Activated T-cell treated with anti-CD3 and anti-CD28 coated beads for 4 hours (primary cell): ENCODE measurements at places on chromosomes 4 and X.

DNA sequence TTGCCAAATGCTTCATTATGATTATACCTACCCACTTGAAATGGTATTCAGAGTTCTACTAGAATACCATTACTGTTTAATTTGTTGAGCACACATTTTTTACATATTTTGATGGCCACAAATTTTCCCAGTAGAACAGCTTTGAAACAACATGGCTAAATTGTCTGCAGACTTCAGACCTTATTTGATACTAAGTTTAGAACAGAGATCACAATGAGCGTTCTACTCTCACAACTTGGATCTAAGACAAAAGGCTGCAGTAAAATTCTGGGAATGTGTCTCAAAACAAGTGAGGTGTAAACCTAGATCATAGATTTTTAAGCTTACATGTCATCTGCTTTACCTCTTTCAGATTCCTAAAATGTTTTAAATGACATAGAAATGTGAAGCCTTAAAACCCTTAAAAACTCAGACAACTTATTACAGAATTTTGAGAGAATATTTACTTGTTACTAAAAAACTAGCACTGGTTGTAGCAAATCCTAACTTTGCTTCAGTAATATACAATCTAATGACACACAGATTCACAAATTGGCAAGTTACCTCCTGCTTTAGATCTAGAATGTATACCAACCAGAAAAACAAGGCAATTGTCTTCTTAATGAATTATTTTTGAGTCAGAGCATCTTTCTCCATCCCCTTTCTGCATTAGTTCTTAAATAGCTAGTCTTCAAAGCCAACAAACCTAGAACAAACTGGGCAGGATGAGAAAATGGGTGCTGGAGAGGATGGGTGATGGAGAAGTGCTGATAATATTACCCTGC, 243.3 kb downstream of the SLC7A11 start:
- no peak for DNase-seq

- no peak for DNase-seq
Observed at GRCh38 chr4:91729851-91730250, 573.9 kb upstream of the GRID2 start.

- DNase-seq = no peak
Observed at GRCh38 chr4:186264660-186265059, 1.3 kb upstream of the F11 start.

DNA sequence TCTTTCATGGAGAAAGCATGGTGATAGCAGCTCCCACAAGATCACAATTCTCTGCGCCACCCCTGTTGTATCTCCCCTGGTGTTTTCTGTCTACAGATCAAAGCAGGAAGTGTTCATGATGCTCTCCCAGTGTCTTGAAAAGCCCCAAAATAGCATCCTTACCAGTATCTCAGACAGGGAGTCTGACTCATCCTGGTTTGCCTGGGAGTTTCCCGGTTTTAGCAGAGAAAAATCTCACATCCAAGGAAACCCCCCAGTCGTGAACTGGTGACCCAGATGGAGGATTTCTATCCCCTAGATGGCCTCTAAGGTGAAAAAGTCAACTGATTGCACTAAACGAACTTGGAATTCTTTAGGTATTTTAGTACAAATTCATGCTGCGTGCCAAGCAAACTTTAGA, 64.3 kb upstream of the NR0B1 start:
- DNase-seq = no peak

DNA sequence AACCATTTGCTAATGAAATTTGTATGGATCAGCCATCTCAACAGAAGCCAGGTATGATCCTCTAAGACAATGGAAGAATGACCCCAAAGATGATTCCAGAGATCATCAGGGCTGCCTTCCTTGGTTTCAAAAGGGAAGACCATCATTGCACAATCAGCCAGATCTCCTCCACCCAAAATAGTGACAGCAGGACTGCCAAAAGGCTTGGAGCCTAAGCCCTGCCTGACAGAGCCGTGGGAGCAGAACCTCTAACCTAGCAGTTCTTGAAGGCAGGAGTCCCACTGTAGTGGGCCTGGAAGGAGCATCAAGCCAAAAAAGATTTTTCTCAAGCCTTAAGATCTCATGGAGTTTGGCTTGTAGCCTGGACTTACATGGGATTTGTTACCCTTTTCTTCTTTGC, 226.0 kb downstream of the RASL11B start:
- DNase-seq = no peak

GRCh38 chr4:62644372-62644771, 1444.2 kb downstream of the ADGRL3 start:
- DNase-seq = no peak

GRCh38 chr4:113446019-113446418, 315.5 kb downstream of the CAMK2D start:
- DNase-seq = no peak

DNA sequence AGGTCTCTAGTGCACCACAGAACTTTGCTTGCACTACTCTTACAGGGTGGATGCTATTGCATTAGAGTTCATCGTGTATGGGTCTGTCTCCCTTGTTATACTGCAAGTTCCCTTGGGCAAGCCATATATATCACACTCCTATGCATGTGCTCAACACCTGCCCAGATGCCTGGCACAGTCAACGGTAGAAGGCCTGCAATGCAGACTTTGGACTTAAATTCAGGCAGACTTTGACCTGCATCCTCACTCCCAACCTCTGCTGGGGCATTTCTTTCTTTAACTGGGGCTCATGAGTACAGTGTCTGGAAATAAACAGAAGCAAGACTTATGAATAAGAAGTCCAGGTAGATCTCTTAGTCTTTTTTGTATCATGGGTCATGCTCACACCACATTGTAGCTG, 148.2 kb downstream of the LDB2 start:
- DNase-seq = no peak

DNA sequence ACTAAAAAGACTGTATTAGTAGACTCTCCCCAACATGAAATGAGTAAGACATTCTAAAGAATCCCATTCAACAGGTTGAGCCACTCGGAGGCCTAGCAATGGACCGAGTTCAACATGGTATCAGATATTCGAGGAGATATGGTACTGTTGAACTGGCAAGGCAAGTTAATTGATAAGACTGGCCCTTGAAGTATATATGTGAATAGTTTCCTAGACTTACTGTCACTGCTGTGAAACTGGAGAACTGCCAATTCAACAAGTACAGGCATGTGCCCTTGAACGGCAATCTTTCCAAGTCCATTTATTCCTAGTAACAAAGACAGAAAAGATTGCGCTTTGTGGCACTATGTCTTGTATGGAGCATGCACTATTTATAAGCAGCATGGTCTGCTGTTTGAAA, 24.4 kb downstream of the FAT1 start:
- DNase-seq = no peak

DNA sequence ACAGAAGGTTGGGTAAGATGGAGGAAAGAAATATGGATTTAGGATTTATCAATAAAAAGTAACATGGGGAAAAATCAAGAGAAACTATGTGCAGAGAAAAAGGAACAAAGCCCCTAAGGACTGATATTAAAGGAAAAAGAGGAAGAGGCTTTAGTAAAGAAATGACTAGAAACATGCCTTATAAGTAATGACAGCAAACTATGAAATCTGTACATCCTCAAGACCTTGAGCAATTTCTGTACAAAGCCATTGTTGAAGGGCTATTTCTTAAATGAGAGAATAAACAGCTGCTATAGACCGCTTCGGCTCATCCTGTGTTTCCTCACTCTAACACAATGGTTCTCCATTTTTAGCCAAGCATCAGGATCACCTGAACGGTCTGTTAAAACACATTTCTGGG, 180.3 kb upstream of the ATOH1 start:
- DNase-seq = no peak

DNA sequence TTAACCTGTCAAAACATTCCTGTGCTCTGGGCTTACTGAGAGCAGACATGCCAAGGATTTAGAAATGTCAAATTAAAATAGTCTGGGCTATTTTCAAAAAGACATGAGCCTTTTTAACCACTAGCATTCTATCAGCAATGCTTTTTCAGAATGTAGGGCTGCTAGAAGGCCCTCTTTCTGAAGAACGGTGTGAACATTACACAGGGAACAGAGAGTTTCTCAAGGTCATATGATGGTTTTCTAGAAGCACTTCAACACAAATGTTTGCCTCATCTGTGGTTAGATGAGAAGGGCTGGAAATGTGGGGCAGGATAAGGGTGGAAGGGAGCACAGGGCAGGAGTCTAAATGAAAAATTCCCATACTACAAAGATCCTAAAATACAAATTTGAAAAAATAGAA, 39.3 kb downstream of the GRIA3 start:
- DNase-seq = no peak

GRCh38 chrX:7771788-7772438, 71.1 kb upstream of the VCX start:
- DNase-seq = no peak

DNA sequence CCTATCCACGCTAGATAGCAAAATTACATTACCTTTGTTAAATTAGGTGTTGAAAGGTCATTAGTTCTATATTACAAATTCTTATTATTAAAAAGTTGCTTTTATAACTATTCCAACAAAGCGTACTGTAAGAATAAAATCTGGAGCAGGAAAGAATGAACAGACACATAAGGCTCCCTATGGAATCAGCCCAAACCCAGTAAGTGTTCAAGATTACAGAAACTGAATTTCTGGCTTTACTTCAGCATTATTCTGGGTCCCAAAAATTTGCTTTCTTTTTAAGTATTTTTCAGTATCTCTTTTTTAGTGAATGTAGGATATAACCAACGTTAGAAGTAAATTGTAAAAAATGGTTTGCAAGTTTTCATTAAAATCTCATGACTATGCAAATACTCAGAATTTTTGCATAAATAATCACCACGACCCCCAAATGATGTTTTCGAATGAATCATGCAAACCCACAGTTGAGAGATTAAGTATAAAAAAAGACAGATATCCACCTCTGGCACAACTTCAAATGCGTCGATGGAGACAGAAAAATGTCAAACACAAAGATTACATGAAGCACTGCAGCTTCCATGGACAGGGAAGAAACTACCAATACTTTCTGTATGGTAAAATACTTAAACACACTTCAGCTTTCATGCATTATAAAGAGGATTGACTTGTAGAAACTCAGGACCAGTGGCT, 238.5 kb downstream of the RASL11B start:
- DNase-seq = no peak

DNA sequence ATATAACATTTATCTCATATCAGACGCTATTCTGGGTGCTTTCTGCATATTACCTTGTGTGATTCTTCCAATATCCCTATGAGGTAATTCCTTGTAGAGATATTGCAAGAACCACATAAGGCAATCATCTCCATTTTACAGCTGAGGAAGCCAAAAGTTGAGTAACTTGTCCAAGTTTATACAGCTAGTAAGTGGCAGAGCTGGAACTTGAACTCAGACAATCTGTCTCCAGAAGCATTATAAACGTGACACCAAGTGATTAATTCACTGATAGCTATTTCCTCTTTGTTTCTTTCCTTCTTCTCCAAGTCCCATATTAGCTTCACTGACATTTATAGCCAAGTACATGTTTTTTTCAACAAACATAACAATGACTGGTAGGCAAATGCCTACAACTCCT, 7.3 kb downstream of the EMCN start:
- DNase-seq = no peak

DNA sequence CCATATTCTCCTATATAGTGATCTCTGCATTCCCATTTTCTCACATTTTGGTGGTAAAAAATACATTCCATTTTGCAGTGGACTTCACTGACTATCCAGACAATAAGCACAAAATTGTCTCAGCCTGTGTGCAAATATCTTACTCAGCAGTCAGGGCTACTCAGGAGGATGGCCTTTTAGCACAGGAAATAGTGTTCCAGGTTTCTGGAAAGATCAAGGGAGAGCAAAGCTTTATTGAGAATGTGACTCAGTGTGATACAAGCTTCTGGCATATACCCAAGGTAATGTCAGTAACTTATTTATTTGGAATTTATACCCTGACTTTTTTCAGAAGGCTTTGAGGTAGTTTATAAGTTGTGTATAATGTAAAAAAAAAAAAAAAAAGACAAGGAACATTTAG, 233.4 kb downstream of the TEX13A start:
- no peak for DNase-seq

DNA sequence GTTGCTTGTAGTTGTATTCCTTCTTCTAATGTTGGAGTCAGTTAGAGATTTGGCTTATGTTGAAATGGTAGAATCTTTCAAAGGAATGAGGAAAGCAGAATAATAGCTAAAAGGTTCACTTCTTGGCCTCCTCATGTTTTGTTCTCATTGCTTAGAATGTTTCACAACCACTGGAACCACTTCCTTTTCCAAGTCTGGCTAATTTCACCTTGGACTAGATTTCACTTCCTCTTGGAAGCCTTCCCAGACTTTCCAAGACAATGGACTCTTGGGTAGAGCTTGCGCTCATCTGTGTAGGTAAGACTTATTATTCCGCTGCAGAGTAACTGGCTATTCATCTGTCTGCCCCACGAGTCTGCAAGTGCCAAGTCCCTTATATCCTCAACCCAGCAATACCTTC, 8.3 kb downstream of the SPATA18 start:
- no peak for DNase-seq

DNA sequence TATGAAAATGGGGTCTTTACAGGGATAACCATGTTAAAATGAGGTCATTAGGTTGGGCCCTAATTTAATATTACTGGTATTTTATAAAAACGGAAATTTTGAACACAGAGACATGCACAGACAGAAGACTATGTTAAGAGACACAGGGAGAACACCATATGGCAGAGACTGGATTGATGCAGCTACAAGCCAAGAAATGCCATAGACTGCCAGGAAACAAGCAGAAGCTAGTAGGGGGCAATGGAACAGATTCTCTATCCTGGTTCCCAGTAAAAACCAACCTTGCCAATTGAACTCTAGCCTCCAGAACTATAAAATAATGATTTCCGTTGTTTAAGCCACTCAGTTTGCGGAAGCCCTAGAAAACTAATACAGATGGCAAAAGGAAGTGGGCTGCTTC, 6.6 kb upstream of the GUF1 start:
- no peak for DNase-seq

DNA sequence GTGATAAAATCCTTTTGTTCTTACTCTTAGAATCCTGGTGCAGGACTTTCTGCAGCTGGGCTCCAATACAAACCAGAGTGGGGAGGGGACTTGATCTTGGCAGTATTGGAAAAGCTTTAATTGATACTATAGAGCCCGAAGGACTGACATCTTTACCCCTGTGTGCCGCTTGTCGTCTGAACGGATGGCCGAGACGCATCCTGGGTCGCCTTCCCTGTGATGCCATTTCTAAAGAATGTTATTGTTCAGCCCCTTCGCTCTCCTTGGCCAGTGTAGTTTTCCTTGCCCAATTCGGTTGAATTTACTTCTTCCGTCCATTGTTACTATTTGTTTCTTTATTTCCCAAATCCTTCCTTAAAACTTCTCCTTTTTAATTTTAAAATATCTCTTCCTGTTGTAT, 80.9 kb downstream of the CLDN34 start:
- no peak for DNase-seq

DNA sequence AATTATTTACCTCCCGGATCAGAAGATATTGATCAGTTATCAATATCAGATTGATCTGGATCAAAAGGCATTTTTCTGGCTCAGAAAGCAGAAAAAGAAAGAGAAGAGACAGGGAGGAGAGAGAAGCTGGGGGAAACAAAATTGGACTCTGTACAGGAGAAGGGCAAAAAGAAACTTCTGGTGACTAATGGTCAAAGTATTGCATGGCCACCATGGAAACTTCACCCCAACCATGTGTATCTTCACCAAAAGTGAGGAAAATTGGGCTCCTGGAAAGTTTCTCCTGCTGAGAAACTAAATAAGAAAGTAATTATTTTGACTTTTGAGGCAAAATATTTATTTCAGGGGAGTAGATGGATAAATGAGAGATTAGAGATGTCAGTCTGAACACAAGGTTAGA, 33.9 kb downstream of the RNF150 start:
- DNase-seq = no peak

- no peak for DNase-seq
Observed at GRCh38 chr4:149746276-149746675, 69.4 kb downstream of the IQCM start.

GRCh38 chrX:19555683-19556082, 40.4 kb upstream of the MAP3K15 start:
- DNase-seq = no peak
